SW 1271 (cell line): ENCODE measurements at places on chromosomes 6 and 20.

GRCh38 chr20:56974499-56975250 lies 291.8 kb downstream of the BMP7 start:
- DNase-seq = no peak

- no peak for DNase-seq
These were observed 25.7 kb upstream of the AAR2 start for GRCh38 chr20:36210436-36211021.

GRCh38 chr6:40999569-40999968 lies 39.5 kb downstream of the UNC5CL start:
- DNase-seq = peak; percentile 22

DNA sequence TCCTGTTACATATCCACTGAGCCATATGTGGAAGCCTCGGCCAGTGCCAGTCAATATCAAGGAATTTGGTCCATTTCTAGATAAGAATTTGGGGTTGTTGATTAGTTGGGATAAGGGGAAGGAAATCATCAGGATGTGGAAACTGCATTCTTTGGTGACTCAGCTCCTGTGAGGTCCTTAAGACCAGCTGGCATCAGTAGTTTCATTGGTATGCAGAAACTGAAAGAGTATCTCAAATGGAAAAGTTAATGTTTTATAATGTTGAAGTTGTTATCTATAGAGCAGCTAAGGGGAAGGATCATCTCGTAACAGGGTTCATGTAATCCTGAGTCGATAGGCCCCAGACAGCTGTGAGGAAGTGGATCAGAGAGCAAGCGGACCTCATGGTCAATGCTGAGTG lies 87.9 kb upstream of the PRND start:
- DNase-seq = peak; percentile 37

DNA sequence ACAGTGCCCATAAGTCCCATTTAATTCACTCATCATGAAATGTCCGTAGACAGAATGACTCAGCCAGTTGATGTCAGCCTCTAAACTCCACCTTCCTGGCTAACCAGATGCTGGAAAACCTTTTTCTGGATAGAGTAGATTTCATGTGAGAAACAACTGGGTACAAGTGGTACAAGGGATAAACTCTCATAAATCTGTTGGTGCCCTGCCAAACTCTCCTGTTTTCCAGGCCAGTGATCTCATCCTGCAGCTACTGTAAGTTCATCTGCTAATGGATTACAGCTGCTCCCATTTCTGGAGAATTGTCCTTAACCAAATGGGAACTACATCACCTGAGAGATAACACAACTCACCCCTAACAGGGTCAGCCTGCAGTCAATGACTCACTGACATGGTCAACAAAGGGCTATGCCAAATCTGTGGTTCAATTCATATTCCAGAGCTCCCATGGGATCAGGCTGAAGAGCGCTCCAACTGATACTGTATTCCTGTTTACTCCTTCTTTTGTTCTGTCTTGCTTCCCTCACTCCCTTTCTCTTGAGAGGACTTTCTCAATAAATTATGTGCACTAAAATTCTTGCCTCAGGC lies 210.1 kb upstream of the HDDC2 start:
- no peak for DNase-seq

GRCh38 chr6:169398342-169399105 lies 144.9 kb upstream of the THBS2 start:
- DNase-seq = no peak

DNA sequence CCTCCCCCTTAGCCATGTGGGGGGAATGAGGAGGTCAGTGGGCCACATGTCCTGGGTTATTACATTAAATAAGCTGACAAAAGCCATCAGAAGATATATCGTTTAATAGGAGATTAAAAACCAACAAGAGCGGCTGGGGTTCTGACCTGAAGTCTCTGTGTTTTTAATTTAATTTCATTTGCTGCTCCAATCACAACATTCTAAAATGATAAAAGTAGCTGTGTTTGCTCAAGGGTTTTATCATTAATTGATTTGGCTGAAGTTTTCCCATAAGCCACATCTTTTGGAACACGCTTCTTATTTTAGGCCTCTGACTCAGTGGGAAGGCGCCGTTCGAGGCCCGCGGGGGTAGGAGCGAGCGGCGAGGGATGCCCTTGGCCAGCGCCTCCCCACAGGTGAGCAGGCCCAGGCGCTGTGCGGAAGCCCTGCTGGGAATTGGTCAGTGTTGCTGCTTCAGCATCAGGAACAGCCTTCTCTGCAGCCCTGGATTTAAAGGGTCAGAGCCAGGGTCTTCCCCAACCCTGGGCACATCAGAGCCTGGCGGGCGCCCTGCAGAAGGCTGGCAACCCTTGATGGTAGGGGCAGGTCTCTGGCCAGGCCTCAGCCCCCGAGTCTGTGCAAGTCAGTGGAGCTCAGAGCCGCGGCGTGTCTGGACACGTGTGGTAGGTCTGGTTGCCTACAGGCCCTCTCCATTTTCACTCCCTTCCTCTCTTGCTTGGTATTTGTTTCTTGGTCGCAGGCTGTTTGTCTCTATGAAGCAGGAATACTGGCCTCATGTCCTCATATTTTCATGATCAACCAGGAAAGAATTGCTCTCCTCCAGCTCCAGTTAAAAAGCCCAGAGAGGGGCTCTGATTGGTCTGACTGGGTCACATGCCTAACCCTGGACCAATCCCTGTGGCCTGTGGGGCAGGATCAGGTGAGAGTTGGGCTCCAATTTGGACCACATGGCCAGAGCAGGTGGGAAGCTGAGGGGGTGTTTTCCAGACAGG lies 30.9 kb upstream of the MLN start:
- no peak for DNase-seq

GRCh38 chr6:39102821-39103136 lies 12.2 kb downstream of the SAYSD1 start:
- no peak for DNase-seq

GRCh38 chr6:111985202-111985731 lies 68.6 kb upstream of the CCN6 start:
- DNase-seq = peak; percentile 49

DNA sequence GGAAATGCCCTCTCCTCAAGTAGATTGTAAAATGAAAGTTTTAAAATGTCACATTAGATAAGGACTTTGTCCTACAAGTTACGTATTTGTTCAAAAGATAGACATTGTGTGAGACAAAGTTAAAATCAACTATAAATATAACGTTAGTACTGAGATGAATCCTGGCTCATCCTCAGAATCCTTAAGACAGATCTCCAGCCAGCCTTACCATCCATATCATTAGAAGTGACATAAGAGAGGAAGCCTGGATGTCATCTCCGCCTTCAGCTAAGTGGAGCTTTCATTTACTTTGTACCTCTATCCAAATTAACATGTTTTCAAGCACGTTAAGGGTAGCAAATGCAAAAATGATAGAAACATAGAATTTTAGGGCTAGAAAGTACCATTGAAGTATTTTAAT lies 59.1 kb downstream of the SCAF8 start:
- DNase-seq = no peak

GRCh38 chr20:59013959-59014608 lies 5.1 kb upstream of the TUBB1 start:
- DNase-seq = no peak

DNA sequence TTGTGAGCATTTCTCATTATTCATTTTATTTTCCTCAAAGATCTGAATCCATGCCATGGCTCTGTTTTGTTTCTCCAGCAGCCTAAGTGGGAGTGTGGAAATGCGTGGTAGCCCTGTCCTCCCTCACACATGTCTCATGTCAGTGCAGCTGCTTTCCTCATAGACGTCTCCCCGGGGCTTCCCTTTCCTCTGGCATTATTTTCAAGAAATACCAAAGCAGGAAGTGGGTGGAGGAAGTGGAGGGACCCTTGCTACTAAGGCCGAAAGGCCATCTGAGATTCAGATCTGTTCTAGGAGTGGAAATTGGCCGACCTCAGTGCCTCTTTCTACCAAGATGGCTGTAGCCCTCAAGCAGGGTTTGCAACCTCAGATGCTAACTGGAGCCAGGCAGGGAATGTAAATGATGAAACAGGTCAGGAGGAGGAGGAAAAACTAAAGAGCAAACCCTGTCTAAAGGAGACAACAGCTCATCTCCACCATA lies 420.9 kb upstream of the PLCB4 start:
- no peak for DNase-seq

GRCh38 chr20:22499515-22500166 lies 84.7 kb downstream of the FOXA2 start:
- no peak for DNase-seq

DNA sequence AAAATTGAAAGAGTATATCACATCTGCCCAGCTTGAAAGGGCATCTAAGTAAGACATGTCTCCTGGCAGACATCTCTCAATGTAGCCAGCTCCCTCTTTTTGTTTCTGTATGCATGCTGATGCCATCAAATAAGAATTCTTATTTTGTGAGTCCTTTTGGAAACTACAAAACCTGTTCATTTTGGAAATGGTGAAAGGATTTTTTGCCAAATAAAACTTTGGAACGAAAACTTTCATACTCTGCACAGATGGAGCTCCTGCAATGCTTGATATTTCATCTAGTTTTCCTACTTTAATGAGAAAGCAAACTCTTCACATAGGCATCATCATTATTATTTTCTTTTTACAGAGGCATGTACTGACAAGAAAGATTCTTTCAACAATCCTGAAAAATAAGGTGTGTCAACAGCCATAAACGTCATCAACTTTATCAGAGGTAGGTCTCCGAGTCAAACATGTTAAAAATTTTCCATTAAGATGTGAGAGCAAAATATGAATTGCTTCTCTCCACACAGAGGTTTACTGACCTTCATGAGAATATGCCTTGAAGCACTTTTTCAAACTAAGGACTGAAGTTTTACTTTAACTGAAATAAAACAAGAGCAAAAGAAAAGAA lies 26.2 kb upstream of the CMTR1 start:
- no peak for DNase-seq

- no peak for DNase-seq
These were observed 428.1 kb upstream of the NOX3 start for GRCh38 chr6:155883741-155884140.
